ENCODE measurements at places on chromosomes 1 and 21.

GRCh38 chr1:54028306-54029251, 10.6 kb upstream of the LDLRAD1 start:
- peaks cover 15% of the 10 kb centered on the region for H3K36me3 ChIP-seq
- H3K4me3 ChIP-seq, result no peak overlapping the region
- H3K4me1 ChIP-seq, result no peaks in the 10 kb centered on the region
- DNase-seq, result no peak

DNA sequence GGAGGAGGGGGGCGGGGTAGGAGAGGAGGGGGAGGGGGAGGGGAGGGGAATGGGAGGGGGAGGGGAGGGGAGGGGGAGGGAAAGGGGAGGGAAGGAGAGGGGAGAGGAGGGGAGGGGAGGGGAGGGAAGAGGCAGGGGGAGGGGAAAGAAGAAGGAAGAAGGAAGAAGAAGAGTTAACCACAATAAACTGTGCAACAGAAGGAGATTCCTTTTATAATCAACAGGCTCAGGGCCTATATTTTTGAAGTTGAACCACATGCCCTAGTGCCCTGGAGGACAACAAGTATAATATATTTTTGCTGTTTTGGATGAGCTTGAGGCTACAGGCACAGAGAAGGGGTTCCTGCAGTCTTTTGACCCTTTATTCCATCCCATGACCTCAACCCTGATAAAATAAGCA, 228.2 kb upstream of the IRF2BP2 start:
- H3K4me1 ChIP-seq, result peaks cover 40% of the 10 kb centered on the region
- no peak overlapping the region for H3K27ac ChIP-seq
- H3K36me3 ChIP-seq, result no peaks in the 10 kb centered on the region
- no peak for DNase-seq
- H3K27me3 ChIP-seq, result no peaks in the 10 kb centered on the region

DNA sequence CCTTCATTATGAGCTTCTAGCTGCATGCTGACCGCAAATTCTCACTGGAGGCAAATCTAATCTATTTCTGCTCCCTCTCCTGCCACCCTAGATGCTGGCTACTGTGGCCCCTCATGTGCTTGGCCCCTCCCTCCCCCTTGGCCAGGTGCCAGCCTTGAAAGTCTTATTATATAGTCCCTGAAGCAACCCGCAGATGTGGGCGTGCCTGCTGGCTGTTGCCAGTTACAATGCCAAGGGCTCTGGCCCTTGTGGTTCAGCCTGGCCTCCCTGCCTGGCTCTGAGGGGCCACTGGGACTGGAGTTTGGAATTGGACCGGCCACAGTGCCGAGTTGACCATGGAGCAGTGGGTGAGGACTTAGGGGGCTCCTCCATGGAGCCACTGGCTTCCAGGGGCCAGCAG, 78.9 kb upstream of the ACTRT2 start:
- DNase-seq, result no peak
- peaks cover 4% of the 10 kb centered on the region for H3K36me3 ChIP-seq
- H3K27ac ChIP-seq, result no peak overlapping the region

GRCh38 chr1:245291351-245291750, 136.6 kb downstream of the KIF26B start:
- H3K36me3 ChIP-seq, result peaks cover 2% of the 10 kb centered on the region
- no peak overlapping the region for H3K27ac ChIP-seq
- no peak for DNase-seq
- H3K4me3 ChIP-seq, result no peak overlapping the region

DNA sequence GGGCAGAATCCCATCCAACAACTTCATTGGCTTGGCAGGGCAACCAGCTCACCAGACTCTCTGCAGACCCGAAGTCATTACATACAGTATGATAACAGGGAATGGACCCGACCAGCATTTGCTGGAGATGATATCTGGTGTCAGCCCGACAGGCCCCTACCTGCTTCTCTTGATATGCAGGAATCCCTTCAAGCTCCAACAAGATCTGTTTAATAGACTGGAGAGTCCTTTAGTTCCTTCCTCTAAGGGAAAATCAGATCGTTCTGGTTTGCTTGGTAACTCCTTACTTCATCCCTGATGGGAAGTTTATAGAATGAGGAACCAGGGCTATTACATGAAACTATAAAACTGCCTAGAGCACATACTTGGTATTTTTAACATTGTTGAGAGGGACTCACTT, 61.2 kb downstream of the EDARADD start:
- no peak overlapping the region for H3K4me3 ChIP-seq
- no peaks in the 10 kb centered on the region for H3K27me3 ChIP-seq
- H3K36me3 ChIP-seq, result no peaks in the 10 kb centered on the region
- H3K27ac ChIP-seq, result no peak overlapping the region
- DNase-seq, result no peak

DNA sequence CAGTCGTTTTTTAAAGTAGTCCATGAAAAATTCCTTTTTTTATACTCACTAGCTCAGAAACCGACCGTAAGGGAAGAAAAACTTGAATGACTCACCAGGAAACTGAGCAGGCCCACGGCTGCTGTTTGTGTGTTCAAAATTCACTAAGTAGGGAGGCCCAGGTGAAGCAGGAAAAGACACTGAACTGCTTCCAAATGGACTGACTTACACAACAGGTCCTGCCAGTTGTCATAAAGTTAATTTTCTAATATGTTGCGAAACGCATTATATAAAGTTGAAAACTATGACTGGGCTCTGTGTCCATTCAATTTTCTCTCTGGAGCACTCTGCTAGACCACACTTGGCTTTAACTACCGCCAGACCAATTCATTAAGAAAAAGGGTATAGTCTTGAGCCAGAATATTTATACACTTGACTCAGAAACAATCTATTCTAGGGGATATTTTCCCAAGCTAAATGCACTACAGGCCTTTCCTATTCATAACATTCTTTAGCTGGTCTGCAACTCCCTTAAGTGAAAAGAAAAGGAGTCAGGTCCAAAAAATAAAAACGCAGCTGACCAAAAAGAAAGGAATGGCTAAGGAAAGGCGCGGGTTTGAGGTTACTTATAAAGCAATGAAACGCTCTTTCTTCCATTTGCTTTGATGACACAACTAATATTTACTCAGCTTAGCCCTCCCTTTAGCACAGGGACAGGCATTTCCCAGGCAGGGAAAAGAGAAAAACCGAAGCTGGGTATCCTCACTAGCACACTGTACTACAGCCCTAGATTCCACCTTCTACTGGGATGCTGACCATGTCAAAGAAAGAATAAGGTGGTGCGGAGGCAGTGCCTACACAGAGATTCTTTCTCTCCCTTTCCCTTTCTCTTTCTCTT, 306.3 kb upstream of the ESRRG start:
- no peak overlapping the region for H3K4me3 ChIP-seq
- no peaks in the 10 kb centered on the region for H3K36me3 ChIP-seq
- no peak for DNase-seq
- H3K4me1 ChIP-seq, result no peaks in the 10 kb centered on the region
- no peaks in the 10 kb centered on the region for H3K27me3 ChIP-seq
- no peak overlapping the region for H3K27ac ChIP-seq

DNA sequence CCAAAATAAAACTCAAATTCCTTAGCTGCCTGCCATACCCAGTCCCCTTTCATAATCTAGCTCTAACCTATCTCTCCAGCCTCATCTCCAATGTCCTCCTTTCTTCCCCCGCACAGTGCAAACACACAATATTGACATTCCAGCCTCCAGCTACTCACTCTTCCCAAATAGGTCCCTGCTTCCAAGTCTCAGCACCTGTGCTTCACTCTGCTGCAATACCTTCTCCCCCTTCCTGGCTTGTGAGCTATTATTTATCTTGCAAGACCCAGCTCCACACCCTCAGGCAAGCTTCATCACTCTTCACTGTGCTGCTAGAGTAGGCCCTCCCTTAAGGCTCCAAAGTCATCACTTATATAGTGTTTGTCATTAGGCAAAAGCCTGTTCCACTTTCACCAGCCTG, 9.7 kb downstream of the PLPP3 start:
- DNase-seq, result no peak
- no peak overlapping the region for H3K27ac ChIP-seq
- H3K27me3 ChIP-seq, result peaks cover 8% of the 10 kb centered on the region
- H3K4me3 ChIP-seq, result no peak overlapping the region

DNA sequence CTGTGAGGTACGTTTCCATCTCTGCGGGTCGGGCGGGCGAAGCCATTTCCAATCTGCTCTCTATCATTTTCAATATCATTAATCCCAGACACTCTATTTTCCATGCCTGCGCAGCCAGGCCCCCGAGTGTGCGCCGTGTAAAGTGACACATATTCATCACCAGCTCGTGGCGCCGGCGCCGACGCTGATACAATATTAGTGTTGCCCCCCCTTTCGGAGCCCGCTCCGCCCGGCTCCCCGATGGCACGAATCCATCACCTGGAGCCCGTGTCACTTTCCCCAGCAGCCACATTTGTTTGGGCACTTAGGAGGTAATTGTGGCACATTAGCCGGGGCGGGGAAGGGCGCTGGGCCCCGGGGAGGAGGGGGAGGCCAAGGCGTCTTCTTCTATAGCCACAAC, 33.7 kb upstream of the DMBX1 start:
- H3K36me3 ChIP-seq, result no peaks in the 10 kb centered on the region
- H3K27ac ChIP-seq, result no peak overlapping the region
- H3K4me3 ChIP-seq, result no peak overlapping the region
- DNase-seq, result no peak
- H3K4me1 ChIP-seq, result no peaks in the 10 kb centered on the region

DNA sequence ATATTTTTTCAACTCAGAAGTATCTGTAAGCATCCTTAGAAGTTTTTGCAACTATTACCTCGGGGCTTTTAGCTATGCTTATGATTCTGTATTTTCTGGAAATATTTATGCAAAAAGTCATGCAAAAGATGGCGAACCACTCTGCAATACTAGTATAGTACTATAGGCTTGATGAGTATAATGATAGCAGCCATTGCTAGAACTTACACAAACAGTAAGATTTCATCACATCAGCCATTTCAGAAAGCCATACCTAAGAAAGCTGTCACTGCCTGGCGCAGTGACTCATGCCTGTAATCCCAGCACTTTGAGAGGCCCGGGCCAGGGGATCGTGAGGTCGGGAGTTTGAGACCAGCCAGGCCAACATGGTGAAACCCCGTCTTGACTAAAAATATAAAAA, 227.1 kb downstream of the LRRC7 start:
- DNase-seq, result no peak
- no peaks in the 10 kb centered on the region for H3K4me1 ChIP-seq
- H3K4me3 ChIP-seq, result no peak overlapping the region

DNA sequence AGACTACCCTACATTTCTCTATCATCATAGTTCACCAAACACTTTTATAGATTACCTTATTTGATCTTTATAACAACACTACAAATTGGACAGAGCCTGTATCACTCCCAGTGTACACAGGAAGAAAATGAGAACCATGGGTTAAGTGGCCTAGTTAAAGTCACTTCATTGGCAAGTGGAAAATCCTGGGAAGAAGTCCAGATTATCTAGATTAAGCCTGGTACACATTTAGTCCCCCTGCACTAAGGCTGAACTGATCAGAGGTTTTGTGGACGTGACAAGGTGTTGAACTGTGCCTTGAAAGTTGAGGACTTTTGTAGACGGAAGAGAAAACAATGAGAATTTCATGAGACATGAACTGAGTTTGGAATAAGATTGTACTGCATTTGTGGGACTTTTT, 7.5 kb upstream of the USH2A start:
- no peaks in the 10 kb centered on the region for H3K36me3 ChIP-seq
- DNase-seq, result no peak
- no peak overlapping the region for H3K27ac ChIP-seq
- H3K27me3 ChIP-seq, result no peaks in the 10 kb centered on the region

DNA sequence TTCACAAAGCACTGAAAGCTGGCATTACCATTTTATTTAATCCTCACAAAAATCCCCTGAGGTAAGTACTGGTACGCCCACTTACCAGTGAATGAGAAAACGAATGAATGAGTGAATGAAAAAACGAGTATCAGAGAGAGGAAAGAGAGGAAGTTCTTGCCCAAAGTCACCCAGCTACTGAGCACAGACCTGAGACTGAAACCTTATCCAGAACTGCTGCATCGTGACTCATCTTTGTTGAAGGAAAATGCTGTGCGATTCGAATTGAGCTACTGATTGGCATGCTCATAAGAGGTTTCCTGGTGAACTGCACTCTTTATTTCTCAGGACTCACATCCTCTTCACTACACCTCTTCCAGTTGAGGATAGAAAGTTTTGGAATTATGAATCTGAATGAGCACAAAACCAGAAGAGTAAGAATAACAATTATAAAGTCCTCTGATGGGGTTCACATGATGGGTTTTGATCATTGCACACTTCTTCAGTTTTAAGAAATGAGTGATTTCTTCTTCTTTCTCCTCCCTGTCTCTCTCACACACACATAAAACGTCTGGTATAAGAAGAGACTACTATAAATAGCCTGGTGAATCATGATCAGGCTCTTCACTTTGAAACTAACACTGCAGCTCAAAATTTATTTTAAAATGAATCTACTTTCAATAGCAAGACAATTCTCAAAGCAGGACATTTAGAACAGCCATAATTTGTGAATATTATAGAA, 32.1 kb downstream of the IL12RB2 start:
- H3K27me3 ChIP-seq, result no peaks in the 10 kb centered on the region
- peak; percentile 35 for DNase-seq
- peak overlapping the region; percentile 69 for H3K4me3 ChIP-seq
- peak overlapping the region; percentile 88 for H3K27ac ChIP-seq
- H3K36me3 ChIP-seq, result peaks cover 73% of the 10 kb centered on the region
- H3K4me1 ChIP-seq, result peaks cover 85% of the 10 kb centered on the region

DNA sequence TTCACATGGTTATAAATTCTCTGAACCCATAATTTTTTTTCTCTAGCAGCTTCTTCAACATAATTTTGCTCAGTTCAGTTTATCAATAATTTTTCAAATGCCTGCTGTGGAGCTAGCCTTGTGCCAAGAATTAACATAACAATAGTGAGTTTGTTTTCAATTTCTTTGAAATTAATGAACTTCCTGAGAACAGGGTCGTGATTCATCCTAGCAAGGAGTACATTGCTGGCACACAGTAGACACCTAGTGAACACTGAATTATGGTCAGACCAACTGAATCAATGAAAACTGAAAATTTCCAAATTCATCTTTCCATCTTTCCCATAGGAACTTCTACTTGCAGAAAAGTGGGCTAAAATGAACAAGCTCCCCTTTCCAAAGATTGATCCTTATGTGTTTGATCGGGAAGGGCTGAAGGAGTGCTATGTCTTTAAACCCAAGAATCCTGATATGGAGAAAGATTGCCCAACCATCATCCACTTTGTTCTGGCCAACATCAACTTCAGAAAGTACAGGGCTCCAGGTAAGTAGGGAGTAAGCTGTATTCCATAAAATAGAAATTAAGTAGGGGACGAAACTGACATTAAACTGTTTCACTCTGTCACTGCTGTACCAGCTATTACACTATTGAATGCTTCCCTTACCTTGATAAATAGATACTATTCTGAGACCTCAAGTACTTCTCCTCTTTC, 148.7 kb downstream of the PLA2G4A start:
- H3K27me3 ChIP-seq, result peaks cover 2% of the 10 kb centered on the region
- no peak overlapping the region for H3K27ac ChIP-seq
- no peak for DNase-seq

DNA sequence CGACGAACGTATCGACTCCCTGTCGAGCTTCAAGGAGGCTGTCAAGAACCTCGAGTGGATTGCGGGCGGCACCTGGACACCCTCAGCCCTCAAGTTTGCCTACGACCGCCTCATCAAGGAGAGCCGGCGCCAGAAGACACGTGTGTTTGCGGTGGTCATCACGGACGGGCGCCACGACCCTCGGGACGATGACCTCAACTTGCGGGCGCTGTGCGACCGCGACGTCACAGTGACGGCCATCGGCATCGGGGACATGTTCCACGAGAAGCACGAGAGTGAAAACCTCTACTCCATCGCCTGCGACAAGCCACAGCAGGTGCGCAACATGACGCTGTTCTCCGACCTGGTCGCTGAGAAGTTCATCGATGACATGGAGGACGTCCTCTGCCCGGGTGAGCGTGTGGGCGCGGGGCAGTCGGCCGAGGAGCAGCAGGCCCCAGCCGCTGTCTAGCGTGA, 28.0 kb downstream of the COL6A2 start:
- DNase-seq, result no peak
- H3K4me3 ChIP-seq, result no peak overlapping the region
- H3K27ac ChIP-seq, result no peak overlapping the region
- no peaks in the 10 kb centered on the region for H3K27me3 ChIP-seq
- H3K4me1 ChIP-seq, result no peaks in the 10 kb centered on the region
- no peaks in the 10 kb centered on the region for H3K36me3 ChIP-seq
